ENCODE measurements at places on chromosomes 16 and 17. TPM values are rescaled to one million over a fixed set of nuclear protein-coding genes. Genes with fewer than 3 reads are reported as not detected.

The SCNN1B gene
- total RNA-seq = not detected

The PRR11 gene
- 50.4 TPM for total RNA-seq

The GP1BA gene
- not detected for total RNA-seq

The ZNF232 gene
- total RNA-seq = 35.4 TPM

The NLRC3 gene
- not detected for total RNA-seq
